ENCODE measurements at places on chromosomes 11 and 22. TPM values are rescaled to one million over a fixed set of nuclear protein-coding genes. Genes with fewer than 3 reads are reported as not detected.
A peak's percentile ranks its signal among the peaks of the same experiment; 100 is the strongest.

- DNase-seq = no peak
Observed at GRCh38 chr22:47736186-47737034, 974.0 kb downstream of the TBC1D22A start.

The FKBP2 gene
- total RNA-seq = 43.0 TPM

DNA sequence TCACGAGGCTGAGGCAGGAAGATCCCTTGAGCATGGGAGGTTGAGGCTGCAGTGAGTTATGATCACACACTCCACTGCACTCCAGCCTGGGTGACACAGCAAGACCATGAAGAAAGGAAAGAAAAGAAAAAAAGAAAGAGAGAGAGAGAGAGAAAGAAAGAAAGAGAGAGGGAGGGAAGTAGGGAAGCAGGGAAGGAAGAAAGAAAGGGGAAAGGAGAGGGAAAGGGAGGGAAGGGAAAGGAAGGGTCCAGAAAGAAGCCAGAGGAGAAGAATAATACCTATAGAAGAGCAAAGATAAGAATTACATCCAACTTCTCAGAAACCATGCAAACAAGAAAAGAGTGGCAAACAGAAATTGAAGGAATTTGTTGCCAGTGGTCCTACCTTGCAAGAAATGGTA lies 17.2 kb upstream of the ZFTA start:
- no peak for DNase-seq

The MMP13 gene
- total RNA-seq = 6.5 TPM

DNA sequence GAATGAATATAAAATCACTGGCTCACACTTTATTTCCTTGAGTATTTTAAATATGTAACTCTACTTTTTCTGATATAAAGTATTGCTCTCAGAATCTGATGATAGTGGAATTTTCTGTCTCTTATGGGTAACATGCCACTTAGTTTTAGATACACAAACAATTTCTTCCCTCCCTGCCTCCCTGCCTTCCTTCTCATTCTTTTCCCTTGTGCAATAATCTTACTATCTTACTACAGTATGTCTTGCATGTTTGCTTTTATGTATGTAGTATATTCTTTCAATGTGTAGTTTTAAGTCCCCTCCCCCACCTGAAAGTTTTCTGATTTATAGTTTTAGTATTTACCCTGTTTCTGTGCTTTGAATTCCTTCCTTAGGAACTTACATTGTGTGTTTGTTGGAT lies 48.4 kb downstream of the INSC start:
- no peak for DNase-seq

DNA sequence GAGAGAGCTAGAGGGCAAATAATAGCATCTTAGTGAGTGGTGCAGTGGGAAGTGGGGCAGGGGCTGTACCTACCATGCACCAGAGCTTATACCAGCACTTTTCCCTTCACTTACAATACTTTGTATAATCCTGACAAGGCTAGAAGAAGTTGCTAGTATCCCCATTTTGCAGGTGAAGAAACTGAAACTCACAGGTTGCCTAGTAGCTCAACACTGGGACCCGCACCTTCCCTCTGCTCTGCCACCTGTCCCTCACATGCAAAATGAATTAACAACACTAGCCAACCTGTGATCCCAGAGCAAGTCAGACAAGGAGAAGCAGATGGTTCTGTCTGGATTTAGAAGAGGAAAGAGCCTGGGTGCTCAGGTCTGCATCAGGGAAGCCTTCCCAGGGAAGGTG lies 510.4 kb downstream of the BUD13 start:
- DNase-seq = no peak

GRCh38 chr11:16293204-16293681 lies 63.1 kb downstream of the SOX6 start:
- no peak for DNase-seq

The KCTD14 gene
- total RNA-seq = 0.47 TPM

The MFRP gene
- total RNA-seq = not detected

DNA sequence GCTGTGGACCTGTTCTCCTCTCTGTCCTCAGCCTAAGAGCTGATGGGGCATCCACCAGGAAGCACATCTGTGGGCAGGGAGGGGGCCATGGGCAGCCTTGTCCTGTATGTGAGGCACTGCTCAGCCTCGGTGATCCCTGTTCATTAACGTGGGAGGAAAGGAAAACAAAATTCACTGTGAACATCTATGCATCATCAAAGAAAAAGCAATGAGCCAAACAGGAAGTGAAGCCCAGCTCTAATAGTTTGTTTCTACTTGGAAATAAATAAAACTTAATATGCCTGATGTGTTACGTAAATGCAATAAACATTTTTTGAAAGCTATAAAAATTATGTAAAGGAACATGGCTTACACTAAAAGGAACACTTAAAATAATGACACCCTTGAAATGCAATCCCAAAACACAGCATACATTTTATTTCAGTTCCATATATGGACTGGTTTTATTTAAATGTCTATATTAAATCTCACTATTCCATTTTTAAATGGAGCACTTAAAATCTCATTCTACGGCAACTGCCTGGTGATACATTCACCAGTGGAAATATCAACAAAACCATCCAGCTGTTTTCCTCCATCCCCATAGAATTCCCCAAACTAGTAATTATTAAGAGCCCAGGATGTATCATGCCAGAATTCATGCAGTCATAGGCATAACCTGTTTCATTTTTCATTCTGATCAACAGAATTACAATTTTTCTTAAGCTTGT lies 78.3 kb downstream of the ZNF280B start:
- DNase-seq = no peak

DNA sequence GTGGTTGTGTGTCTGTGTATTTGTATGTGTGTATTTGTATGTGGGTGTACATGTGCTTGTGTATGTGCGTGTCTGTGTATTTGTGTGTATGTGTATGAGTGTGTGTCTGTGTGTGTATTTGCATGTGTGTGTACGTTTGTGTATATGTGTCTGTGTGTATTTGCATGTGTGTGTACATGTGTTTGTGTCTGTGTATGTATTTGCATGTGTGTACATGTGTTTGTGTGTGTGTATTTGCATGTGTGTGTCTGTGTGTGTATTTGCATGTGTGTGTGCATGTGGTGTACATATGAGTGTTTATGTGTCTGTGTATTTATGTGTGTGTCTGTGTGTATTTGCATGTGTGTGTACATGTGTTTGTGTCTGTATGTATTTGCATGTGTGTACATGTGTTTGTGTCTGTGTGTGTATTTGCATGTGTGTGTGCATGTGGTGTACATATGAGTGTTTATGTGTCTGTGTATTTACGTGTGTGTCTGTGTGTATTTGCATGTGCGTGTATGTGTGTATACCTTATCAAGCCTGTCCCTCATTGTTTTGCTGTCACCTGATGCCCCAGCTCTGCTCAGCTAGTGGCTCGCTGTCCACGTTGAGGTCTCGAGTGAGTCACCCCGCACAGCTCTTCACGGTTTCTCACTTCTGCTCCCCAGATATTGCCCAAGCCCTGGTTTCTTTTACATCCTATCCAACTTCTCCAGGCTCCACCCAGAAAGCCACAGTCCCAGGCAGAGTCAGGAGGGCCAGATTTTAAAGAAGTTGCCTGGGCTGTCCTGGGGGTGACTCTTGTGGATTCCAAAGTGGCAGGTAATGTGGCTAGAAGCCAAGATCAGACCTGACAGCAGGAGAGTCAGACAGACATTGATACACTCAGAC lies 15.2 kb downstream of the MB start:
- DNase-seq = no peak

DNA sequence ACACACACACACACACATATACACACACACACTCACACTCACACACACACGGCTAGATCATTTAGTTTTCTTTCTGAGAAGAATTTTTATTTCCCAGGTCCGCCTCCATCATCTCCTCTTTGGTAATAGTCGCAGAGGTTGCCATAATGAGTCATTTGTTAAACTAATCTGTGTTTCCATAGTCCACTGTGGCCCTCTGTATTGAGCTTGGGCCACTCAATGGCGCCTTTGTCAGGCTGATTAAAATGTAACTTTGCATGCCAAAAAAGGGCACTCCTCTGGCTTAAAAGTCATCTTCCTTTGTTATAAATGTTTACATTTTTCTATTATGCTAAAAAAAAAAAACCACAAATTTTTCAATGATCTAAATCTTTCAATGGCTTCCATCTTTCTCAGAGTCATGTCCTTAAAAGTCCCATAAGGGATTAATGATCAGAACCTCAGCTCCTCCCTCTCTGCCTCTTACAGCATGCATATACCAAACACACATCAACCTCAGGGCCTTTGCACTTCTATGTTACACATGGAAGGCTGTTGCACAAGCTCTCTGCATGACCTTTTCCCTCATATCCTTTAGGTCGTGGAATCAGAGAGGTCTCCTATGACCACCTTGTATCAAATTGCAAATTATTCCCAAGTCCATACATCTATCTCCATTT lies 35.3 kb downstream of the EHF start:
- no peak for DNase-seq

The OR5I1 gene
- not detected for total RNA-seq

The EIF3F gene
- 219 TPM for total RNA-seq

- DNase-seq = no peak
Observed at GRCh38 chr11:94060401-94060800, 39.2 kb downstream of the HEPHL1 start.

DNA sequence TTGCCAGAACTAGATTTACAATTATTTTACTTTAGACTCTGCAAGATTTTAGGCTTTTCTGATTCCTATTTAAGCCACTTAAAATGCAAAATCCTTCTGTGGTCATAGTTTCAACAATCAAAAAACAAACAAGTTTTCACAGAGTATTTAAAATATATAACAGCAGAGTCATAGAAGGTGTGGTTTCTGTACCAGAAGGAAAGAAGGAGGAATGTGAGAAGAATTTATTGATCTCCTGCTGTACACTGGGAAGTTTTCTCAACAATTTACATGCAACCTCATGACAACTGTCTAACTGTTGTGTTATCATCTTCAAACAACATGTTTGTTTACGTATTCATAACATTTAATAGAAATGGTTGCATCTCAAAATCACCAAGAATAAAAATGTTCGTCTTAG lies 102.3 kb upstream of the CEP126 start:
- no peak for DNase-seq

DNA sequence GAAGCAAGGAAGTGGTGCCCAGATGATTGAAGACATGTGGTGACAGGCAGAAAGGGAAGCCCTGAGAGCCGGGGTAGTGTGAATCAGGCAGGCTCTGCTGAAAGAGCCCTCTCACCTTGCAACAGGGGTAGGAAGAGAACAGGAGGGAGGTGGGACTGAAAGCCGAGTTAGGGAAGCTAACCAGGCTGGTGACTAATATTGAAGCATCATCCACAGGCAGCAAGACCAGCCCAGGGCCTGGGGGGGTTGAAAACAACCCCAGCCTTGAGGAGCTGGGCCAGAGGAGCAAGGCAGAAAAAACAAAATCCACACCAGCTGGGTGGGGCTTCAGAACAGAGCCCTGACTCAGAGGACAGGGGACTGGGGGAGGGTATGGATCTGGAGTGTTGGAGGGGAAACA lies 35.0 kb upstream of the CRTAM start:
- no peak for DNase-seq

The GAS2L1 gene
- 34.5 TPM for total RNA-seq

The PKDREJ gene
- total RNA-seq = 0.05 TPM

- DNase-seq = peak; percentile 78
Observed at GRCh38 chr11:68038718-68039525, at the start of gene TCIRG1. TSS of gene TCIRG1 (plus strand) at chr11:68039025. CDS start at chr11:68041272, 2,247 bp downstream.

DNA sequence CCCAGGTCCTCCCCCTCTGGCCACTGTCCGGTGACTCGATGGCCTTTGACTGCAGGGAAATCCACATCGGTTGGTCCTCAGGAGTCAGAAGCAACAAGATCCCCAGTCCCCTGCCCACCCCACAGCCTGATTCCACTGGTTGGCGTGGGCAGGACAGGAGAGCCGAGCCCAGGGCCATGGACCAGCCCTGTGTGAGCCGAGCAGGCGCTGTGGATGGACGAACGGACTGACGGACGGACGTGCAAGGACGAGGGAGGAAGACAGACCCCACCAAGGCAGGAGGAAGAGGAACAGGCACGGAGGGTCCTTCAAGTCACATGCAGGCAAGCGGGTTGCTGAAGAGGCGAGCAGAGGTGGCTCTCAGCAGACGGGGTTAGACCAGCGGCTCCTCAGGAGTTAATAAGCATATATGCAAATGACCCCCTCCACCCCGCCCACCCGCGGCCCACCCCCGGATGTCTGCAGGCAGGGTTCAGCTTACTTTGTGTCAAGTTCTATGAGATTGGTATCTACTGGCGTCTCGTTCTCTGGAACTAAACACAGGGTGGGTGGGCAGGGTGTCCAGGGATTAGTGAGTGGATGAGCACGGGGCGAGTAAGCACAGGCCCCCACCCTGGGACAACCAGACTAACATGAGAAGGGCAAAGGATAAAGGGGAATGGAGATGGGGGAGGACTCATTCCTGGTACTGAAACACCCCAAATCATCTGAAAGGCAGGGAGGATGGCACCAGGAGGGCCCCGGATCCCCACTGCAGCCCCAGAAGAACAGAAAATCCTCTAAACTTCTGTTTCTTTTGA lies 26.8 kb downstream of the TPBGL start:
- peak; percentile 87 for DNase-seq

Data from chondrocyte (in vitro differentiated cells).